Tibial nerve (tissue), 4 donors: ENCODE measurements at places on chromosomes 5 and 9. TPM values are rescaled to one million over a fixed set of nuclear protein-coding genes. Genes with fewer than 3 reads are reported as not detected.
A peak's percentile ranks its signal among the peaks of the same experiment; 100 is the strongest.

The PCDHGC3 gene
- total RNA-seq: 77.7 TPM

- no peaks in the 10 kb centered on the region for H3K36me3 ChIP-seq
- DNase-seq: no peak
- H3K27ac ChIP-seq: no peak overlapping the region
- no peak overlapping the region for H3K4me3 ChIP-seq
- no peaks in the 10 kb centered on the region for H3K27me3 ChIP-seq
- H3K4me1 ChIP-seq: no peaks in the 10 kb centered on the region
These were observed 269.6 kb upstream of the DAP start for GRCh38 chr5:11030671-11031070.

The SLC46A2 gene
- total RNA-seq: 0.22 TPM

DNA sequence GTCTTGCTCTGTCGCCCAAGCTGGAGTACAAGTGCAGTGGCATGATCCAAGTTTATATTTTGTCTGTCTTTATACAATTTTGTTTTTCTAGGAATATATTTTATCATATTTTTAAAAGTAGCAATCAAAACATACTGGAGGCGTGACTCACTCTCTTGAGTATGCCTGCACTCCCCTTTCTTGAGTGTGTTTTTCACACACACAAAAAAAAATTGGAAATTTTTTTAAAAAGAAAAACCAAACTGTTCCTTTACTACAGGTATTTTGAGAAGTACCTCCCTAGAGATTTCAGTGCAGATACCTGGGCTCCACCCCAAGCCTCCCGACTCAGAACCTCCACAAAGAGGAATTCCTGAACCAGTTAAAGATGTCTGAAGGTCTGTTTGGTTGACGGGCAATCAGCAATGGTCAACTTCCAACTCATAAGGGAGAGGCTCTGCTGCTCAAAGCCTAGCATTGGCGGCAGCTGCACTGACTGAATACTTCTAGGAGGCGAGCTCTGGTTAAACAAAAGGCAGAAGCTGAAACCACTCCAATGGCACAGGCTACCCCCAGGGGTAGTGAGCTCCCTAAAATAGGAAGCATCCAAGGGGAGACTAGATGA lies 27.4 kb downstream of the PDE6A start:
- H3K27ac ChIP-seq: no peak overlapping the region
- H3K27me3 ChIP-seq: no peaks in the 10 kb centered on the region
- DNase-seq: no peak
- H3K4me1 ChIP-seq: no peaks in the 10 kb centered on the region
- H3K4me3 ChIP-seq: no peak overlapping the region
- H3K36me3 ChIP-seq: no peaks in the 10 kb centered on the region

The PCA3 gene
- total RNA-seq: not detected

DNA sequence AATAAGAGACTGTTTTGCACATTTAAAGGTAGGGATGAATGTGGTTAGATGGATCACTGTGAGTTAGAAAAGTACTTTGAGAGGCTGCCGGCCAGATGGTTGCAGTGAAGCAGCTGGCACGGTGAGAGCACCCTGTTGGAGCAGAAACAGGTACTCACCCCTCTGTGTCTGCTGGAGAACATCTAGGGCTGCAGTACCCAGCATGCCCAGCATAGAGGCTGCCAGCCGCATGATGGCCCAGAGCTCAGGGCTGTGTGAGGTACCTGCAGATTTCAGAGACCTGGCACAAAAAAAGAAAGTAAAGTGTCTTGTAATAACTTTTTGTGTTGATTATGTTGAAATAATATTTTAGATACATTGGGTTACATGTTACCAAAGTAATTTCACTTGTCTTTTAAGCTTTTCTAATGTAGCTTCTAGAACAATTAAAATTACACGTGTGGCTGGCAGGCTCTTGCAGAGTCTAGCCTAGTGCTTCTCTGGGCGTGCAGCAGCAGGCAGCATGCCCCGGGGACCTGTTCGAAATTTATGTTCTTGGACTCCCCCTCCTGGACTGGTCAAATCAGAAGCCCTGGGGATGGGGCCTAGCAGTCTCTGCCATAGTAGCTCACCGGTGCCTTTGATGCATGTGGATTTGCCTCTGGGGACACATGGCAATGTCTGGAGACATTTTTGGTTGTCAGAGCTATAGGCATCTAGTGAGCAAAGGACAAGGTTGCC lies 11.1 kb downstream of the WDR5 start:
- no peak overlapping the region for H3K4me3 ChIP-seq
- H3K27me3 ChIP-seq: no peaks in the 10 kb centered on the region
- H3K36me3 ChIP-seq: no peaks in the 10 kb centered on the region
- no peak overlapping the region for H3K27ac ChIP-seq

DNA sequence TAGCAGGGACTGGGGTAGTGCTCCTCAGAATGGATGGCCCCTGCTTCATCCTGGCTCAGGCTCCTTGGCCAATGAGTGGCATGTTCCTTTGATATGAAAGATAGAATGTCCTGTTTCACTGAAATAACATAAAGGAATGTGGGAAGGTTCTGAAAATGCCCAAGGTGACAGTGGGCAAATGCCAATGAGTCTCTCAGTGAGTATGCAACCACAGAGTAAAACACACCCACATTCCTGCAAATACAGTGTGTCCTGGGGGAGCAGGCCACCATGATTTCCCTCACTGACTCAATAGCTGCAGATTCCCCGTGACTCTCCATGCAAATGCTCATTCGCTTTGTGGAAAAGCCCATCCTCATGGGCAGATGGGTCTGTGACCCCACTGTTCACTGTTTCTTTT lies 36.4 kb downstream of the ZNF366 start:
- no peak for DNase-seq
- H3K27ac ChIP-seq: no peak overlapping the region
- no peaks in the 10 kb centered on the region for H3K27me3 ChIP-seq
- no peak overlapping the region for H3K4me3 ChIP-seq
- H3K4me1 ChIP-seq: no peaks in the 10 kb centered on the region
- H3K36me3 ChIP-seq: no peaks in the 10 kb centered on the region

The TMEM232 gene
- total RNA-seq: 2.4 TPM

GRCh38 chr5:88732862-88733261 lies 150.1 kb downstream of the MEF2C start:
- no peaks in the 10 kb centered on the region for H3K27me3 ChIP-seq
- H3K4me3 ChIP-seq: no peak overlapping the region
- H3K36me3 ChIP-seq: no peaks in the 10 kb centered on the region
- no peak for DNase-seq
- no peak overlapping the region for H3K27ac ChIP-seq

GRCh38 chr5:38666668-38667498 lies 110.4 kb upstream of the LIFR start:
- H3K4me3 ChIP-seq: no peak overlapping the region
- H3K36me3 ChIP-seq: no peaks in the 10 kb centered on the region
- DNase-seq: peak; percentile 38
- H3K27ac ChIP-seq: peak overlapping the region; percentile 82
- H3K27me3 ChIP-seq: no peaks in the 10 kb centered on the region

- H3K27me3 ChIP-seq: no peaks in the 10 kb centered on the region
- DNase-seq: no peak
- no peaks in the 10 kb centered on the region for H3K4me1 ChIP-seq
These were observed 54.9 kb downstream of the ASTN2 start for GRCh38 chr9:117359910-117360309.

The TPPP gene
- 1.7 TPM for total RNA-seq

DNA sequence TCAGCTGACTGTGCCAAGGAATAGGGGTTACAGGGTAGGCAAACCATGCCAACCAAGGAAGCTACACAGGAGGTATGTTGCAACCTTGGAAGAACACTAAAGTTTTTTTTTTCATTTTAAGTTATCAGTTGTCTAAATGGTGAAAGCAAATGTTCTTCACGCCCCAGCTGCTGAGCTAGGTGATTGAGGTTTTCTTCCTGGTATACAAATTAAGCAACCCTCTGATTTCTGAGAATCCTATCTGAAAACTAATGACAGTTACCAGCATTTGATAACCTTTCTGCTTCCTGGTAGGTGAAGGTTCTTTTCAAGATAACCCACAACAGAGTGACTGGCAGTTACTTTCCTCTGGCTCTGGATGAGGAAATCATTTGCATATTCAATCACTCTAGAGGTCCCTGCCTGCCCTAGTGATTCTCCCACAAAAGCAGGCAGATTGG lies 194.9 kb downstream of the ATP10B start:
- no peaks in the 10 kb centered on the region for H3K4me1 ChIP-seq
- no peaks in the 10 kb centered on the region for H3K36me3 ChIP-seq
- DNase-seq: no peak
- no peaks in the 10 kb centered on the region for H3K27me3 ChIP-seq
- H3K4me3 ChIP-seq: no peak overlapping the region

DNA sequence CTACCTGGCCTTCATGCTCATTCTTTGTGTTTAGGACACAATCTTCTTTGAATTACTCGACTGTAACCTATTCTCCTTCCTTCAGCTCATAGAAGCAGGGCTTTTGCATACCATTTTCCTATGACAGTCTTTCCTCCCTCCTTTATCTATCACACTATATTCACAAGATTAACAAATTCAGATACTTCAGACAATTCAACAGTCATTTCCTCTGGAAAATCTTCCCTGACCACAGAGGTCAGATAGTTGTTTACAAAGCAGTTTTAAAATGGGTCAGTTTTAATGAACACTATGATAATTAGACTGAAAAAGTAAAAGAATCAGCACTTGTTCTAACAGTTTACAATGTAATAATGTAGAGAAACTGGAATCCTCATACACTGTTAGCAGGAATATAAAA lies 4.3 kb downstream of the CAAP1 start:
- H3K27me3 ChIP-seq: no peaks in the 10 kb centered on the region
- DNase-seq: no peak
- peaks cover 16% of the 10 kb centered on the region for H3K4me1 ChIP-seq
- no peak overlapping the region for H3K27ac ChIP-seq
- H3K4me3 ChIP-seq: no peak overlapping the region

GRCh38 chr9:129552064-129552463 lies 68.8 kb downstream of the C9orf50 start:
- no peak overlapping the region for H3K27ac ChIP-seq
- H3K27me3 ChIP-seq: no peaks in the 10 kb centered on the region
- DNase-seq: no peak
- H3K4me3 ChIP-seq: no peak overlapping the region
- H3K36me3 ChIP-seq: no peaks in the 10 kb centered on the region

- DNase-seq: no peak
- H3K4me3 ChIP-seq: no peak overlapping the region
- H3K4me1 ChIP-seq: no peaks in the 10 kb centered on the region
- H3K27ac ChIP-seq: no peak overlapping the region
- H3K36me3 ChIP-seq: no peaks in the 10 kb centered on the region
These were observed 70.5 kb downstream of the JAKMIP2 start for GRCh38 chr5:147712019-147712418.

DNA sequence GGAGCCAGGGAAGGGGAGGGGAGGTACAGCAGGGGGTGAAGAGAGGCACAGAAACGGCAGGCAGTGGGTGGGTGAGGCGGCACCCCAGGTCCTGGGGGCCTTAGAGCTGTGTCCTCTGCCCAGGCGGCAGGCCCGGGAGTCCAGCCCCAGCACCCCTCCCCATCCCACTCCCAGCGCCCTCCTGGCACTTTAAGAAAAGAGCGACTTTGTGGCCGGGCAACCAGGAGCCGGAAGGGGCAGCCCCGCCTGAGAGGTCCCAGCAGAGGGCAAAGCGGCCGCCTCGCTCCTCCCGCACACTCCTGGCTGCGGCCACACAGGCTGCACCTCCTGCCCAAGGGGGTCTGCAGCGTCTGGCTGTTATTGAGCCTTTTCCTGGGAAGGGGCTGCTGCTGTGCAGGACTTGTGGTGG lies 42.6 kb downstream of the NACC2 start:
- H3K4me3 ChIP-seq: peak overlapping the region; percentile 5
- H3K4me1 ChIP-seq: no peaks in the 10 kb centered on the region
- no peaks in the 10 kb centered on the region for H3K36me3 ChIP-seq
- peak overlapping the region; percentile 84 for H3K27ac ChIP-seq
- H3K27me3 ChIP-seq: no peaks in the 10 kb centered on the region

DNA sequence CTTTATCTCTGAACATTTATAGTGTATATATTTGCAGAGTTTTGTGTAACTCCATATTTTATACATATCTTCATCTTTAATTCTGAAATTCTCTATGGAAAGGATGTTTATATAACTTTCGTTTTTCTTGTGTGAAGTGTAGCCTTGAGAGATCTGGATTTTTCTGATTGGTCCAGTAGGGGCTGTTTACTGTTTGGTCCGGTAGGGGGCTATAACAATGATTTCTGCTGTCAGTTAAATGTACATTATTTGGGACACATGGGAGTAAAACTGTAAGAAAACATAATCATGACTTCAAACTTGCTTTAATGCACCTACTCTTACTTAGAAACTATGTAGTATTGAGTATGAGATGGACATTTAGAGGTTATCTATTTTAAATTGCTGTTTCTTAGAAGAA lies 527.1 kb upstream of the ARRDC3 start:
- H3K4me1 ChIP-seq: no peaks in the 10 kb centered on the region
- no peaks in the 10 kb centered on the region for H3K36me3 ChIP-seq
- H3K27me3 ChIP-seq: no peaks in the 10 kb centered on the region
- no peak overlapping the region for H3K4me3 ChIP-seq
- no peak for DNase-seq

The PCDHB10 gene
- total RNA-seq: 5.4 TPM

DNA sequence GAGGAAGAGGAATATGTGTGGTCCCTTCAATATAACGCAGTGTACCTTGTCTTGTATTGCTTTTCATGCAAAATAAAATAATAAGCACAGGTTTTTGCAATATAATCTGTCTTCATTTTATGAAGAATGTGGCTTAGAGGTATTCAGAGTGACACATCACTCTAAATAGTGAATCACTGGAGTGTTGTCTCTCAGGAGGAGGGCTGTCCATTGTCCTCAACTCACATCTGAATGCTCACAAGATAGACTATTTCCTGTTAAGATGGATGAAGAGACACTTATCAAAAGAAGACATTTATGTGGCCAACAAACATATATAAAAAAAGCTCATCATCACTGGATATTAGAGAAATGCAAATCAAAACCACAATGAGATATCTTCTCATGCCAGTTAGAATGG lies 1147.5 kb upstream of the C9orf72 start:
- no peaks in the 10 kb centered on the region for H3K4me1 ChIP-seq
- H3K4me3 ChIP-seq: no peak overlapping the region
- no peaks in the 10 kb centered on the region for H3K27me3 ChIP-seq

DNA sequence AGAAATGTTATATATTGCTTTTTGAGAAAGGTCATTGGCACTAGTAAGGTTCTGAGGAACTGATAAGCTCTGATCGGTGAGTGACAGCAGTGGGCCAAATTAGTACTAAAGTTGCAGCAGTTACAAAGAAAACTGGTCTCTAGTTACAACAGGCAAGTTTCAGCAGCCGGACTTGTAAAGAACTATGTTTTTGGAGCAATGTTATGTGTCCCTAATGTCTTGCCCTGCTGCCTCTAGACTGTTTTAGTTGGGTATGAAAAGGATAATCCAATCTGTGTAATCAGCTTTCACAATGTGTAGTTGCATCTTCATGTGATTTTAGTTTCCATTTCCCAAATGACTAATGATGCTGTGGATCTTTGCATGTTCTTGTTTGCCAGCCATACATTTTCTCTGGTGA lies 113.5 kb downstream of the CAMK4 start:
- no peak for DNase-seq
- H3K4me1 ChIP-seq: no peaks in the 10 kb centered on the region
- H3K36me3 ChIP-seq: no peaks in the 10 kb centered on the region
- H3K27ac ChIP-seq: no peak overlapping the region
- H3K27me3 ChIP-seq: no peaks in the 10 kb centered on the region

DNA sequence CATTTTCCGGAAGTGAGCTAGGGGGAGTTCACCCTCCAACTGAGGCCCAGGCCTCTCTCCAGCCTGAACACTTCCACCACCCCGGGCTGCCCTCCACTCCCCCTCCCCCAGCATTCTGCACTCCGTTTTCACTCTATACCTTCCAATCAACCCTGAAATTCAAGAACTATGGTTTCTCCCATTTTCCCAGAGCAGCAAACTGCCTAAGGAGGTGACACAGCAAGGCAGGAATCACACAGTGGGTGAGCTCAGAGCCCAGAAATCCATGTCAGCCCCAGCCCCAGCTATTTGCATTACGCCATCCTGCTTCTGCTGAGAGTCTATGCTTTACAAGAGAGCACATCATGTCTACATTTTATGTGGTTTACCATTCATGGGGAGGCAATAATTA lies 11.9 kb downstream of the MSX2 start:
- no peak overlapping the region for H3K4me3 ChIP-seq
- H3K4me1 ChIP-seq: peaks cover 17% of the 10 kb centered on the region
- no peak overlapping the region for H3K27ac ChIP-seq

The ANKRD20A1 gene
- 3.1 TPM for total RNA-seq
